RWPE1 (cell line): ENCODE measurements at places on chromosomes 5 and 9.
A peak's percentile ranks its signal among the peaks of the same experiment; 100 is the strongest.

DNA sequence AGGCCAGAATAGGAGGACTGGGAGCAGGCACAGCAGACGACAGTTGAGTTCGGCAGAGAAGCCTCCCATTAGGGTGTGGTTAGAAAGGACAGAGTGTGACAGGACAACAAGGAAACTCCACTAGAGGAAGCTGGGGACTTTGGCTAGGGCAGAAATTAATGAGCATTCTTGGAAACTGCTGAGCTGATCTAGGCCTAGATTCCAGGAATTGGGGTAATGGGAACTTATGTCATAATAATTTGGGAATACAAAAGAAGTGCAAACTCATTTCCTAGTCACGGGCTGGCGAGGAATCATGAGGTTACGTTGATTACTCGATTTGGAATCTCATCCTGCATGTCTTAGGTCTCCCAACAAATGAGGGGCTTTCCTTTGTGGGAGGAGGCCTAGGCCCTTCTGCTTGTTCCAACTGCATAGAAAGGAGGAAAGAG, 144.6 kb upstream of the RPS23 start:
- DNase-seq: no peak

DNA sequence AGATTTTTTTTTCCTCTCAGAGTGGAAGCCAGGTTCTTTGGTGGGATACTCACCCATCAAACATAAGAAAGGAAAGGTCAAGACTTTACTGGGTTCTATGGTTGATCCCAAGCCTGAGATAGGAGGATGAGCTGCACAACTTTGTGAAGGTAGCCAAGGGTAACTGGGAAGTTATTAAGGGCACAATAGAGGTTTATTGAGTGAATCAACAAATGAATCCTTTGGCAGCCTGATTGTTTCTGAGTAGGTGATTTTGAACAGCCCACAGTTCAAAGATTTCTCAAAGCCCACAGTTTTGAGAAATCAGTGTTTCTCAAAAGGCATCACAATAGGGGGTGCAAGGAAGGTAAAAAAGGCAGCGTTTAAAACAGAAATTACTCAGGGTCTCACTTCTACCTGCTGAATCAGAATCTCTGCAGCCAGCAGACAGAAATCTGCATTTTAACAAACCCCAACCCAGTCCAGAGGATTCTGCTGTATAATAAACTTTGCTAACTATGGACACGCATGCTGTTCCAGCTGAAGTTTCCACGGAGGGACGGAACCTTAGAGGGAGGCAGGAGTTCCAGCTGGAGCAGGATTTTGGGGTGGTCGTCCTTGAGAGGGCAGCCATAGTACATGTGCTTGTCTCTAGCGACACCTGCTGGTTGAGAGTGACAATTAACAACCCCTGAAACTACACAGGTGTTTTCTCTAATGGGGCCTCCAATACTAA, 32.7 kb upstream of the FSD1L start:
- peak; percentile 74 for DNase-seq

GRCh38 chr9:133323211-133323610, 12.8 kb downstream of the SURF6 start:
- DNase-seq: no peak

GRCh38 chr5:131084436-131084835, 80.6 kb downstream of the HINT1 start:
- DNase-seq: no peak

DNA sequence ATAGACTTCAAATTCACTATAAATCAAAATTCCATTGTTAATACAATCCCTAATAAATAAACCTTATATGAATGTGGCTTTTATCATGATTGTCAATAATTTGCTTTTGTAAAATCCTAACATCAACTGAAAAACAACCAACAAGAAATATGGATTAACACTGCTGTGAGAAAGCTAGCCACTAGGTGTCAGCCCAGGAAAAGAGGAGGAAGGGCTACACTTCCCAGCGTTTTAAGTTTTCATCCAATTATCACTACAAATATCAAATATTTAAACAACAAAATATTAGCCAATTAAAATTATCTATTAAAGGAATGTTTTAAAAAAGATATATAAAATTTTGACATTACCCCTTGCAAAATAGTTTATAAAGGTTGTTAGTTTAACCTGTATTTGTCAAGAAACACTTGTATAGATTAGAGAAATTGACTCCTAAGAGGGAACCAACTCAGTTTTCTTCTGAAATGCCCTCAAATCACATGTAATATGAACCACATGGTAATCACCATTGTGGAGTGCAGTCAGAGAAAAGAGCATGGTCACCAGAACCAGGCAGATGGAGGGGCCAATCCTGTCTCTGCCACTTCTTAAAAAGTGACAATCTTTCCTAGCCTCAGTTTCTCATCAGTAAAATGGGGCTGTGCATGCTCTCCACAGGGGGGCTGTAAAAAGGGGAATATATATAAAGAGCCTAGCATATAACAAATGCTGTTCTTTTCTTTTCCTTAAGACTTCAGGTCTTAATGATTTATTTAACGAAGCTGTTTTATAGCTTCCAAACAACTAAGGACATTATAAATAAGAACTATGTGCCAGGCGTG, 188.2 kb downstream of the CRB2 start:
- peak; percentile 59 for DNase-seq

- no peak for DNase-seq
Measured at GRCh38 chr5:2204366-2205184, 321.9 kb upstream of the IRX4 start.

GRCh38 chr5:139384591-139385051, 1.5 kb upstream of the SLC23A1 start:
- DNase-seq: no peak

GRCh38 chr5:6307304-6307703, 71.0 kb downstream of the MED10 start:
- DNase-seq: no peak

GRCh38 chr9:114202849-114203248, 47.5 kb downstream of the COL27A1 start:
- no peak for DNase-seq

- DNase-seq: no peak
Measured at GRCh38 chr9:88193766-88194165, 55.5 kb upstream of the SPATA31C2 start.

GRCh38 chr5:173239233-173239593, 4.2 kb upstream of the NKX2-5 start:
- no peak for DNase-seq

- DNase-seq: no peak
Measured at GRCh38 chr5:137128012-137128411, 371.1 kb downstream of the SPOCK1 start.

DNA sequence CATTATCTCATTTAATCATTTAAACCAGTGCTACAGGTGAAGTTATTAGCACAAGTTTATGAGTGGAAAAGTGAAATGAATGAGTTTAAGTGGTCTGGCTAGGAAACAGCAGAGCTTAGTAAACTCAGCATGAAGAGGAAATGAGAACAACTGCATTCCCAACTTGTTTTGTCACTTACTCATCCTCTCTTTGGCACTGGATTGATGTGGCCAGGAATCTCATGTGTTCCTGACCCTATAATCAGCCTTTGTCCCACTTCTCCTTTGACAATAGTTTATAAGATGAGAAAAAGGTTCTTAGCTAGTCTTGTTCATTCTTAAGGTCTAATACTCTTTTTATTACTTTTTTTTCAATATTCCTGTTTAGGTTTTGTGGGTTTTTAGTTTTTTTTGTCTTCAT, 559.2 kb upstream of the TLE4 start:
- peak; percentile 20 for DNase-seq

GRCh38 chr9:110752766-110753165, 84.2 kb downstream of the MUSK start:
- DNase-seq: peak; percentile 95

DNA sequence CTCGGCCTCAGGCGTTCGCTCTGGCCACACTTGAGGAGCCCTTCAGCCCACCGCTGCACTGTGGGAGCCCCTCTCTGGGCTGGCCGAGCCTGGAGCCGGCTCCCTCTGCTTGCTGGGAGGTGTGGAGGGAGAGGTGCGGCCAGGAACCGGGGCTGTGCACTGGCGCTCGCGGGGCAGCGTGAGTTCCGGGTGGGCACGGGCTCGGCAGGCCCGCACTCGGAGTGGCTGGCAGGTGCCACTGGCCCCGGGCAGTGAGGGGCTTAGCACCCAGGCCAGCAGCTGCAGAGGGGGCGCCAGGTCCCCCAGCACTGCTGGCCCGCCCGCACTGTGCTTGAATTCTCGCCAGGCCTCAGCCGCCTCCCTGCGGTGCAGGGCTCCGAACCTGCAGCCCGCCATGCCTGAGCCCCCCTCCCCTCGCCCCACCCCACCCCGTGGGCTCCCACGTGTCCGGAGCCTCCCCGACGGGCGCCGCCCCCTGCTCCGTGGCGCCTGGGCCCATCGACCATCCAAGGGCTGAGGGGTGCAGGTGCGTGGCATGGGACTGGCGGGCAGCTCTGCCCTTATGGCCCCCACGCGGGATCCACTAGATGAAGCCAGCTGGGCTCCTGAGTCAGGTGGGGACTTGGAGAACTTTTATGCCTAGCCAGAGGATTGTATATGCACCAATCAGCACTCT, 138.2 kb downstream of the PDZD2 start:
- DNase-seq: no peak

- DNase-seq: no peak
Measured at GRCh38 chr9:134967547-134967930, 49.8 kb upstream of the FCN1 start.

- no peak for DNase-seq
Measured at GRCh38 chr9:13387734-13388067, 108.2 kb upstream of the MPDZ start.

DNA sequence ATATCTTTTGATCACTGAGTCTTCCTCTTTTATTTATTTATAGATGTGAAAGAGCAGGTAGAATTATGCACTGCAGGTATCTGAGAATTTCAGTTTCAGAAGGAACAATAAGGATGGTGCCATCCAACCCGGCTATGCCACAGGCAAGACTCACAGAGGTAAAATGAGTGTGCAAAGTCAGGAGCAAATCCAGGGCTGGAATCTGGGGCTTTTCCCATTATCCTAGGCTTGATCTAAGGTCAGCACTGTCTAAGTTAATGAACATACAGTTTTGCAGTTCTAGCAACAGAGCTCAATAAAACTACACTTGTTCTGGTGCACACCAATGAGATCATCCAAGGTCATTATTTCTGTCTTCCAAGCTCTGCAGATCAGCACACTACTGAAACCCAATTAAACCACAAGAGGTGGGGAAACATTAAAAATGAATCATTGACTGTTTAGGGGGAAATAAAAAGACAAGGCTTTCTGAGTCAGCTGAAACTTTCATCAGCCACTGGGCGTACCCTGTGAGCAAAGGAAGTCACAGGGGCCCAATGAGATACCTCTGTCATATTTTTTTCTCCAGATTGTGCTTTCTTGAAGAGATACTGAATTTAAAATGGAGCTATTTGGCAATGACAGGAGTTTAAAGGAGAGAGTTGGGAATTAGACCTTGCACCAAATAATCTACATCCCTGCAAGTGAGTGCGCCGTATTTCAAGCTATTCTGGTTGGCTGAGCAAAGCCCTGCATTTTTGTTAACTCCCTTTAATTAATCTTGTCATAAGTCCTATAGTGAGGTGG, 662.2 kb upstream of the ZNF608 start:
- DNase-seq: peak; percentile 98

- DNase-seq: no peak
Measured at GRCh38 chr5:174022384-174023095, 23.0 kb upstream of the NSG2 start.

- no peak for DNase-seq
Measured at GRCh38 chr5:174581479-174581878, 142.9 kb upstream of the MSX2 start.

- DNase-seq: no peak
Measured at GRCh38 chr9:68505681-68506409, 34.8 kb downstream of the TMEM252 start.

DNA sequence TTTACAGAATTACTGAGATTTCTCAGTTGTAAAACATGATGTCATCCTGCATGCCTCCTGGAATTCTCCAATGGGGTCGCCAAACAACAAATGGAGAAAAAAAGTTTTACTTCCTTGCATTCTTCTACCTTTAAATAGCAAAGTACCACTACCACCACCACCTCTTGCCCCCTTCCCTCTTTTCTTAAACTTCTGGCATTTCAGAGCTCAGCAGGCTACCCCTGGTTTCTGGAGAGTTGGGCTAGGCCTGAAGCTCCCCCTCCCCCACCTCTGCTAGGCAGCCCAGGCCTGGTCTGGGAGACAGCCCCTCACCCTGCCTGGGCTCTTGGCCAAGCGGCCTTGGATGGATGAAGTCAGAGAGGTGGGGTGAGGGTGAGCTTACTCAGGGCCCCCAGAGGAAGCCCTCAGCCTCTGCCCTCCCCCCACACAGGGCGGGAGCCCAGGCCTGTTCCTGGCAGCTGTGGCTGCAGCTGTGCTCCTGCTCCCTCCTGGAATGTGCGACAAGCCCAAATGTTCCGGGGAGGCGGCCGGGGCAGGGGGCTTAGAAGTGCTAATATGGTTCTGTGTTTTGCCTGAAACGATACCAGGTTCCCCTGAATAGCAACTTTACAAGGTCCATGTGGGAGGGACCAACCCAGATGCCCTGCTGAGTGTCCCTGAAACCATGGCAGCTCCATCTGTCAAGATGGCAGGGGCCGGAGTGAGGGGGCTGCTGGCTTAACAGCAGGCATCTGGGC, 6.0 kb upstream of the CCIN start:
- DNase-seq: no peak

DNA sequence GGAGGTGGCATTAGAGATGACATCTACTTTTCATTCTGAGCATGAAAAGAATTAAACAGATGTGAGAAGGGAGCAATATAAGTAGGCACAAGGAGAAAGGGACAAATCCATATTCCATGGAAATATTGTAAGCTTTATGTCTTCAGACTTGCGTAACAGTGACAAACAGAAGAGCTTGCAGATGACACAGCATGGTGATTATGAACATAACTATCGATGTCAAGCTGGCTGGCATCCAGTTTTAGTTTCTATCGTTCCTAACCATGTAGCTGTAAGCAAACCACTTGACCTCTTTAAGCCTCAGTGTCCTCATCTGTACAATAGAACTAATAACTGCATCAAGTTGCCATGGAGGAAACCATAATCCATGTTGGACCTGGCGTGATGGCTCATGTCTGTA, 246.7 kb upstream of the ADRA1B start:
- DNase-seq: no peak

- no peak for DNase-seq
Measured at GRCh38 chr5:29131285-29131684, 2062.2 kb upstream of the CDH6 start.

DNA sequence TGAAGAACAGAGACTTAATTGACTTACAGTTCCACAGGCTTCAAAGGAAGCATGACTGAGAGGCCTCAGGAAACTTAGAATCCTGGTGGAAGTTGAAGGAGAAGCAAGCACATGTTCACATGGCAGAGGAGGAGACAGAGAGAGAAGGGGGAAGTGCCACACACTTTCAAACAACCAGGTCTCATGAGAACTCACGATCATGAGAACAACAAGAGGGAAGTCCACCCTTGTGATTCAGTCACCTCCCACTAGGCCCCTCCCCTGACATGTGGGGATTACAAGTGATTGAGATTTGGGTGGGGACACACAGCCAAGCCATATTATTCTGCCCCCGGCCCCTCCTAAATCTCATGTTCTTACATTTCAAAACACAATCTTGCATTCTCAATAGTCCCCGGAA, 19.5 kb downstream of the NR3C1 start:
- DNase-seq: no peak
